ENCODE measurements at places on chromosomes 1 and 21.

- DNase-seq, result no peak
Measured at GRCh38 chr21:29368906-29369305, 70.2 kb downstream of the BACH1 start.

GRCh38 chr1:202228484-202229122 lies 35.0 kb downstream of the LGR6 start:
- no peak for DNase-seq

DNA sequence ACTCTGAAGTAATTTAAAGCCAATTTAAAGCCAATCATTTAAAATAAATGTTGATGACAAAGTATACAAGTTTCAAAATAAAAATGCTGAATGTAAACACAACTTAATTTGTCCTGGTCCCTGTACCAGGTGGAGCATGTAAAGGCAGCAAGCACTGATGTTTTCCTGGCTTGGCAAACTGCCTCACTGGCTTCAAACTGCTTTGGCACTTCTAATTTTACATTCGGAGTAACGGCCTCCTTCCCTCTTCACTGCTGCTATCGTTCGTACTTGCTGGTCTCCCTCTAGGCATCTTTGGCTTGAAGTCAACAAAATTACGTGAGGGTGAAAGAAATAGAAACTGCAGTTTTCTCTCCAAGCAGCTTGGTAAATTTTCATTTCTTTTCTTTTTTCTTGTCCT lies 287.9 kb downstream of the LTN1 start:
- no peak for DNase-seq

DNA sequence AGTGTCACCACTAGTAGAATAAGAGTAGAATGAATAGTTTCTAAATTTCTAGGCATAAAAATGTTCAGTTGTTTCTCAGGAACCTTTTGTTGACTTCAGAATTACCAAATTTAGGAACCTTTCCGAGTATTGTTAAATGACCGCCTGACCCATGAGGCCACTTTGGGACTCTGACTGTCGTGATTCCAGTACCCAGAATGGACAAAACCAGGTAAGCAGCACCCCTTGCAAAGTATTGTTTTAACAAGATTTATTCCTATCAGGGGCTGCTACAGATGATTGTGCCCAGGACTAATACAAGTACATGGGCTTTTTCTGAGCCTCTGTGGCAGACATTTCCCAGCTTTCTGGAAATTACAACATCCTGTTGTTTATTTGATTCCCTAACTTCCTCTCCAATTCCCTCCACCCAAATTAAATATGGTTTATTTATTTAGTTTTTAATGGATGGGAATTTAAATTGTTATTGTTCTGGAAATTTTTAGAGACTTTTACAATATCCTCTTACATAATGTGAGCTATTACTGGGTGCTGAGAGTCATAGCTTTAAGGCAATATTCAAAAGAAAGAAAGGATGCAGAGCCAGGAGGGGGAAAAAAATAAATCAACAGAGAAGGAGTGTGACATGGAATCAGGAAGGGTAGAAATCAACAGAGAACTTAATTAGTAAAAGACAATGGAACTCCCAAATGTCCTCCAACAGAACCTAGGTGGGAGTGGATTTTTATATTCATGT lies 37.4 kb upstream of the NTPCR start:
- DNase-seq, result no peak

DNA sequence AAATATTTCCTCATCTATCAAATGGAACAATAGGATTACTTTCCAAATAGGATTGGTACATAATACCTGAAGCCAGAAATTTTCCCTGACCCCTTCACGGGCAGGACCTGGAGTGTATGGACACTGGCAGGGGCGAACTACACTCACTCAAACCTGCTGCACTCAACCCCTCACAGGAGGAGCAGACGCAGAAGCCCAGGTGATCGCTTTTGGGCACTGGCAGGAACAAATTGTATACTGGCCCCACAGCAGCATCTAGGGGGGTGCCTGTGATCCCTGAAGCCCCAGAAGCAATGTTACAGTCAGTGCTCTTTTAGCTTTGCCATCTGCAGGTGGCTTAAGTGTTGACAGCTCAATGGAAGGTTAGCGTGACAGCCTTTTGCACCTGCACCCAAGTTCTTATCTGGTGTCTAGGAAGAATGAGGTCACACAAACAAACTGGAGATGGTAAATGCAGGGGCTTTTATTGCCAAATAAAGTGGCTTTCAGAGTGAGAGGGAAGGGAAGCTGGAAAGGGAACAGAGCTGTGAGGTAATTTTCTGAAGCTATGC lies 199.2 kb upstream of the NEGR1 start:
- no peak for DNase-seq

DNA sequence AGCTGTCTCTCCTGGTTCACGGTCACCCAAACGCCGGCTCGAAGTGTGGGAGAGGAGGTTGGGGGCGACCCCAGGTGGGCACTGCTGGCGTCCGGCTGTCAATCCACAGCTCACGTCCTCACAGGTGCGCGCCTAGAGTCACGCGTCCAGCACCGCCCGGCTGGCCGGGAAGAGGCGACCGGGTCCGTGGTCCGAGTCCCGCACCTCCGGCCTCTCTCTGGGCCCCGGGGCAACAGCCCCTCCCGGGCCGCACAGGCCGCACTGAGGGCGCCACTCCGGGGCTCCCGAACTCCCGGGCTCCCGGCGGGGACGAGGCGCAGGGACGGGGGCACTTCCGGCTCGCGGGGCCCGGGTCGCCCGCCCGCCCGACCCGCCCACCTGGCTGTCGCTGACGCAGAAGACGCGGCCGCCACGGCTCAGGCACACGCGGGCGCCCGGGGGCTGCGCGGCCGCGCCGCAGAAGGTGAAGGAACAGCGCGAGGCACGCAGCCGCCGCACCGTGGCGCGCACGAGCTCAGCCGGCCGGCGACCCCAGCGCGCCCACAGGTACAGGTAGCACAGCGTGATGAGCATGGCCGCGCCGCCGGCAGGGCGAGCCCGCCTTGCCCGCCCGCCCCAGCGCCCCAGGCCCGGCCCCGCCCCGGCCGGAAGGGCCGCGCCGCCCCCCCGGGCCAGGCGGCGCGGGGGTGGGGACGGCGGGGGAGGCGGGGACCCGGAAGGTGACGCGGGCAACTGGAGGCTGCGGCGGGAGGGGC lies at the start of gene HLCS:
TSS of gene HLCS (minus strand) at position 604 of the 755 bp plus-strand sequence. CDS start at position 573, 31 bp downstream.
- DNase-seq, result peak; percentile 30

GRCh38 chr1:207787776-207788175 lies 35.9 kb downstream of the CD46 start:
- DNase-seq, result no peak

- no peak for DNase-seq
Measured at GRCh38 chr1:160428053-160428452, 27.7 kb downstream of the VANGL2 start.

- DNase-seq, result no peak
Measured at GRCh38 chr1:44950892-44951291, 35.5 kb downstream of the EIF2B3 start.
